H7 (cell line): ENCODE measurements at places on chromosomes 1 and 21.

GRCh38 chr21:31221043-31221442 is 123.0 kb downstream of the TIAM1 start:
- DNase-seq: no peak

DNA sequence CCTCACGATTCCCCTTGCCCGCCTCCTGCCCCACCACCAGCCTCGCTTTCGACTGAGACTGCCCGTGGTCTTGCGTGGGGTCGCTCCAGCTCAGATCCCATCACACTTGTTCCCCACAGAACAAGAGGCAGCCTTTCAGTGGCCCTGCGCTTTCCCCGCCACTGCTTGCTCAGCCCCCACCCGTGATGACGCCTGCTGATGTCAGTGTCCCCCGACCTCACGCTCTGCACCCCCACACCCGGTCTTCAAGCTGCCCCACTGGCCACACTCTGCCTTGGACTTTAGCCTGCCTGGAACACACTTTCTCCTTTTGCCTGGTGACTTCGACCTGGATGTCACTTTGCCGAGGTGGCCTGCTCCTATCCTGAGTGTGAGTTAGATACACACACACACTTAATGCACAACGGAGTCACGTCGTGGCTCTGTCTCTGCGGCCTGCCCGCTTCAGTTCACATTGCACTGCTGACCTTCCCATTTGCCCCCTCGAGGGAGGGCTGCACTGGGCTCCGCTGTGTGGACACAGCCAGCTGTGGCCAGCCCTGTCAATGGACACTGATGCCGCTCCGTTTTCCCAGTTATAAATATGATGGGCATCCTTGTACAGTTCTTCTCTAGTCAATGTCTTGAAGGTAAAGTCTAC is 13.0 kb downstream of the AGPAT3 start:
- peak; percentile 27 for DNase-seq

DNA sequence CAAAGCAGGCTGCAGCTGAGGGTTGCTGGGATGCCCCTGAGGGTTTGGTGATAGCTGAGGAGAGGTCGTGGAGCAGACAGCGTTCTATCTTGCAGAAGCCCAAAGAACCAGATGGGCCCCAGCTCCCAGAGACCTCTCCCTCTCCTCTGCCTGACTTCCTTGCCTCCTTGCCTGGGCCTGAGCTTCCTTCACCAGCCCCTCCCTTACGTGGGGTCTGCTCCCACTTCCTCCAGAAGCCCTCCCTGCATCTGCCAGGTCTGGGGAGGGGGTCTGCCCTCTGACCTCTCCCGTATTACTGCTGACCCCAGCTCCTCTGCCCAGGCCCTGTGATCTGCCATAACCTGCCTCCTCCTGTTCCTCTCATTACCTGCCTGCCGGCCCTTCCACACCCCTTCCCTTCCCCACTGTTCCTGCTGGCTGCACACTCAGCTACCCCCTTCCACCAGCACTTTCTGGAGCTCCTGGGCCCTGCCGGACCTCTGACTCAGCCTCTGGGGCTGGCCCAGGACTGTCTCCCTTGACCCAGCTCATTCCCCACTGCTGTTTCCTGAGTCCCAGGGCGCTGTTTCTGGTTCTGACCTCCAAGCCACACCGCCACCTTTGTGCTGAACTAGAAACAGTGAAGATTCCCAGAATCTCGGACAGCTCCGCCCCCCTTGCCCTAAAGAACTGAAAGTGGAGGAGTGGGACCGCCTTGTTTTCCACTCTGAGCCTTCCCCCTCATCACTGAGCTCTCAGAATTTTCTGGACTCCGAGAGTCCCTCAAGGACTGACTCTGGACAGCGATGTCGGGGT is 237.7 kb upstream of the C1orf174 start:
- DNase-seq: peak; percentile 54

DNA sequence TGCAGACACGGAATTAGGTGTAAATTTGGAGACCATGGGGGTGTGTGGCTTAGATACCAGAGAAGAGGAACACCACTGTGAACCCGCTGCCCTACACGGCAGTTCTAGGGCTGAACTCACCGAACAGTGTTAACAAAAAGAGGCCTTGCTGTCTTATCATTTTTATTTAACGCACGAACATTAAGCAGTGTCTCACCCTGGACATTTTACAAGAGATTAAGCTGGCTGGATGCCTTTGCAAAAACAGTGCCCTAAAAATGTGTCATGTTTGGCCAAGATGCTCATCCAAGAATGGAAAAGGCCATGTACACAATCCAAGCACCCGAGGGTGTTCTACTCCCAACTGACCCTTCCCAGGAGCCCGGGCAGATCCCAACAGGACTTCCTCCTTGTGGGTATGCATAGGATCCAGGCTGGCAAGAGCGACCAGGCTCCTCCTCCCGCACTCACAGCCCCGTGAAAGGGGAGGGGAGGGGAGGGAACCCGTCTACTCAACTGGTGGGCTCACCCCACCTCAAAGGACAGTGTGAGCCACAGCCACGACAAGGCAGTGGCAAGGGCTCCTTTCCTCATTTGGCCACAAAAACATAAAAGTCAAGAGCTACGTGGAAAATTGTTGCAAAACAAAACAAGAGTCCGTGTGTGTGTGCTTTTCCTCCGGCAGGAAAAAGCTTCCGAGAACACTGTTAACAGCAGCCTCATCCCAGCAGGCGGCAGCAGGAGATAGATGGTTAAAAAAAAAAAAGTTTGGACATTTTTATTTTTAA is 20.3 kb downstream of the C2CD2 start:
- no peak for DNase-seq

- no peak for DNase-seq
Observed at GRCh38 chr1:234324821-234325220, 48.4 kb upstream of the COA6 start.

DNA sequence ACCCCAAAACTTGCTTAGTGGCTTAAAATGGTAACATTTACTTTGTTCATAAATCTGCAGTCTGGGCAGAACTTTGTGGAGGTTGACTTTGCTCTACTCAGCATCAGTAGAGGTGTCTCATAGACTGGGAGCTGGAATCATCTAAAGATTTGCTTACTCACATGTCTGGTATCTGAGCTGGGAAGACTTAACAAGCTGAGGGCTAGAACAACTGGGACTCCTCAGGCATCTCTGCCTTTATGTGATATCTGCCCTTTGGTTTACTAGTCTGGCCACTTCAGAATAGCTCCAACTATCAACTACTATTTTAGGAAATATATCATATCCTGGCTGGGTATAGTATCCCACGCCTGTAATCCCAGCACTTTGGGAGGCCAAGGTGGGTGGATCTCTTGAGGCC is 82.5 kb downstream of the C4BPA start:
- DNase-seq: no peak

GRCh38 chr1:153849487-153850185 is 73.1 kb downstream of the GATAD2B start:
- no peak for DNase-seq

DNA sequence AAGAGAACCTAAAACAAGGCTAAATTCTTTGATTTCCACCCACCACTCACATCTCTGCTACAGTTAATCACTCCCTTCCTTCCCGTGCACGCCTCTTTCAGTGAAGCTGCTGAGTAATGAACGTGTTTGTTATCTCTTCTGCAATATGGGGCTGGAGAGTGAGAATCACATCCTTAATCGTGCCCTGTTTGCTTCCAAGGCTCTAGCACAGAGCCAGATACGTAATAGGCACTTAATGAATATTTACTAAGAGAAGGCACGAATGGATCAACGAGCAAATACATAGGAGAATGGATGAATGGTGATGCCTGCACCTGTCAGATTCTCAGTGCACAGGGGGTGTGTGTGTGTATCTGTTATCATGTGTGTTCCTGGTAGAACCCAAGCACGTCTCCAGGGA is 22.1 kb upstream of the FAM43B start:
- no peak for DNase-seq

DNA sequence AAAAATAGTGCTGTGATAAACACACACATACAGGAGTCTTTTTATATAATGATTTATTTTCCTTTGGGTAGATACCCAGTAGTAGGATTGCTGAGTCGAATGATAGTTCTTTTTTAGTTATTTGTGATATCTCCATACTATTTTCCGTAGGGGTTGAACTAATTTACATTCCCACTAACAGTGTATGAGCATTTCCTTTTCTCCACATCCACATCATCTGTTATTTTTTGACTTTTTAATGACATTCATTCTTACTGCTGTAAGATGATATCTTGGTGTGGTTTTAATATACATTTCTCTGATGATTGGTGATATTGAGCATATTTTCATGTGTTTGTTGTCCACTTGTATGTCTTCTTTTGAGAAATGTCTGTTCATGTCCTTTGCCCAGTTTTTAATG is 78.3 kb downstream of the NIBAN1 start:
- DNase-seq: no peak

DNA sequence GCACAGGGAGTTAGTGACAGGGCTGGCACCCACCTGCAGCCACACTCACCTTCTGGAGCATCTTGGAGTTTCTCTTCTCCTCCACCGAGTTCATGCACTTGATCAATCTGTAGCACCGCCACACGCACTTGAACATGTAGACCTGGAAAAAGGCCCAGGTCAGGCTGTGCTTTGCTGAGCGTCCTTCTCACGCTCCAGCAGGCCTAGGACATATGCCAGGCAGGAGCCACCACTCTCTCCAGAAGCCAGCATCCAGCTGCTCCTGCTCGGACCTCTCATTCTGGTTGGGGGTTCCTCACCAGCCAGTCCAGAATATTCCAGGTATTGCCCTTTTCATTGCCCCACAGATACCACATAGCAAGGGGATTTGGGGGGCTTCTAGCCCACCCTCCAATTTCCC is 11.7 kb upstream of the MATN1 start:
- no peak for DNase-seq

GRCh38 chr21:45386336-45386727 is 18.6 kb upstream of the COL18A1 start:
- DNase-seq: no peak

GRCh38 chr1:7261490-7261889 is 476.2 kb downstream of the CAMTA1 start:
- peak; percentile 65 for DNase-seq

DNA sequence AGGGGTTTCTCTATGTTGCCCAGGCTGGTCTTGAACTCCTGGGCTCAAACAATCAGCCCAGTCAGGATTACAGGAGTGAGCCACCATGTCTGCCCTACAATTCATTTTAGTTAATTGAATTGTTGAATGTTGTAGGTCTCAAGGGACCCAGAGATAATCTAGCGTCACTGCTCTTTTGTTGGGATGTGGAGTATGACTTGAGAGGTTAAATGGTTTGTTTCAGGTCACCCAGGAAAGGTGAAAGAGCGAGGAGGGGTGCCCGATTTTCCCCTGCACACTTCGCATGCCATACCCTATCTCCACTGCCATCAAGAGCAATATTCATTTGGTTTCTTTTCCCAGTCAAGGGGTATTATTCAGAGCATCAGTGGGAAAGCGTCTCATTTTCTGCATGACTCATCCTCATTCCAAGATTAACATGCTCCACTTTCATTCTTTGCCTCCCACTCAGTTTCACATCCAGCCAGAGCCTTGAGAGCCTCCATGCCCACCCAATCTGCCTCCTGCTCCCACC is 13.1 kb upstream of the SLC30A1 start:
- no peak for DNase-seq

GRCh38 chr1:110113551-110113950 is 1.3 kb downstream of the UBL4B start:
- DNase-seq: no peak

DNA sequence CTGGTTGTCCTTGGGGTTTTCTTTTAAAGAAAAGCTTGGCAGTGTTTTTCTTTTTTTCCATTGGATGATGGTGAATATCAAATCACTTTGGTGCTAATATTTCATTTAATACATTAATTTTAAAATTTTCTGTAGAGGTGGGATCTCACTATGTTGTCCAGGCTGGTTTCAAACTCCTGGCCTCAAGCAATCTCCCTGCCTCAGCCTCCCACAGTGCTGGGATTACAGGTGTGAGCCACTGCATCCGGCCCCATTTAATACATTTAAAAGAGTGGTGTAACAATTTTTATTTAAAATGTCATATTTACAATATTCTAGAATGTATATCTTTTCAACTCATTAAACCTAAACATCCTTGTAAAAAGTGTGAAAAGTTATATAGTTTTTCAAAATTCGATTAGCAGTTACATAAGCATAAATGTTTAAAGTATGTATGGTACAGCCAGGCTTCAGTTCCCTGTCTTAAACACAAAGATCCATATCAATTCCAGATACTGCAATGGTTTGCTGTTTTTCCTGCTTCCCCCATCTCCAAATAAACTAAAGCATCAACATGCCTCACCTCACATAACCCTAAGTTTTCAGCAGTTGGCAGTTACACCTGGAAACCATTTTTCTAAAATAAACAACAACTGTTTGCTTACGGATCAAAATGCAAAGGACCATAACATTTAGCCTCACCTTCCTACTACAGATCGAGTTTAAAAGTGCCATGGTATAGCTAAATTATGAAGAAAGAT is 8.9 kb upstream of the LGALS8 start:
- no peak for DNase-seq

GRCh38 chr1:35326246-35326866 is 57.8 kb downstream of the ZMYM4 start:
- DNase-seq: no peak

- DNase-seq: no peak
Observed at GRCh38 chr1:85606414-85606800, 25.8 kb downstream of the CCN1 start.
